Posterior cingulate gyrus (tissue), 11 donors: ENCODE measurements at places on chromosomes 1 and 21.

DNA sequence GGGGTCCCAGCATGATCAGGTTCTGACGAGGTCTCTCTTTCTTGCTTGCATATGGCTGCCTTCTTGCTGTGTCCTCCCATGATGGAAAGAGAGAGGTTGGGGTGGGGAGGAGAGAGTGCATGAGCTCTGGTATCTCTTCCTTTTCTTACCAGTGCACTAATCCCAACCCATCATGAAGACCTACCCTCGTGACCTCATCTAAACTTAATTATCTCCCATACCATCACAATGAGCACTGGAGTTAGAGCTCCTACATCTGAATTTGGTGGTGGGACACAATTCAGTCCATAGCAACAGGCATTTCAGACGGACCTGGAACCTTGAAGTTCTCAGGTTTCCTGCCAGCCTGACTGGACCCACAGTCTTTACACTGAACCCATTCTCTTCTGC, 125.2 kb upstream of the ZNF648 start:
- DNase-seq = no peak

DNA sequence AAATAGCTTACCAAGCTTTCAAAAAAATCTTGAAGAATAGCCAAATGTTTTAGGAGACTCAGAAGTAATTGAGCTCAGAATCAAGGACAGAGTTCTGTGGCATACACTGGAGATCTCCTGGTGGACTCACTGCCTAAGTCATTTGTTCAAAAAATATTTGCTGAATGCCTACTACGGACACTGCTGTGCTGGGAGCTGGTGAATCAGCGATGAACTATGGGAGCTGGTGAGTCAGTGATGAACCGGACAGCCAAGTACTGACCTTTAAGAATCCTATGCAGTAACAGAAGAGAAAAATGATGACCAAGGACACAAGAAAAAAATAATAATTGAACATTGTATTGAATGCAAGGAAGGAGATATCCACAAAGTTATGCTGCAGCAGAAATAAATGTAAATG, 717.9 kb upstream of the CXADR start:
- DNase-seq = no peak

DNA sequence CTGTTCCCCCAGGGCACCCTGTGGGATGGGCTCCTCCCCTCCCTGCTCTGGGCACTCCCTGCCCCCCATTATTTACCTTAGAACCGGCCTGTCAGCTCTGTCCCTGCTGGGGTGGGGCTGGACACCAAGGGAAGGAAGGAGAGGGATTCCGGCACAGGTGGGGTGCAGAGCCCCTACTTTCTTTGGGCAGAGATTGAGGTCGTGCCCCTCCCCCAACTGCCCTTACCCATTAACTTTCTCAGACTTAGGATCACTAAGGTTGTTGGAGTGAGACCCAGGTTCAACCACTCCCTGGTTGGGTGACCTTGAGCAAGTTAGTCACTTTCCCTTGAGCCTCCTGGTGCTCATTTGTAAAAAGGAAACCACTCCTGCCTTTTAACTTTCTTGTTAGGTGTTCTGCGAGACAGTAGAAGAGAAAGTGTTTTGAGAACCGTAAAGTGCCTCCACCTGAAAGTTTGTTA, 57.0 kb upstream of the SYNC start:
- DNase-seq = no peak

DNA sequence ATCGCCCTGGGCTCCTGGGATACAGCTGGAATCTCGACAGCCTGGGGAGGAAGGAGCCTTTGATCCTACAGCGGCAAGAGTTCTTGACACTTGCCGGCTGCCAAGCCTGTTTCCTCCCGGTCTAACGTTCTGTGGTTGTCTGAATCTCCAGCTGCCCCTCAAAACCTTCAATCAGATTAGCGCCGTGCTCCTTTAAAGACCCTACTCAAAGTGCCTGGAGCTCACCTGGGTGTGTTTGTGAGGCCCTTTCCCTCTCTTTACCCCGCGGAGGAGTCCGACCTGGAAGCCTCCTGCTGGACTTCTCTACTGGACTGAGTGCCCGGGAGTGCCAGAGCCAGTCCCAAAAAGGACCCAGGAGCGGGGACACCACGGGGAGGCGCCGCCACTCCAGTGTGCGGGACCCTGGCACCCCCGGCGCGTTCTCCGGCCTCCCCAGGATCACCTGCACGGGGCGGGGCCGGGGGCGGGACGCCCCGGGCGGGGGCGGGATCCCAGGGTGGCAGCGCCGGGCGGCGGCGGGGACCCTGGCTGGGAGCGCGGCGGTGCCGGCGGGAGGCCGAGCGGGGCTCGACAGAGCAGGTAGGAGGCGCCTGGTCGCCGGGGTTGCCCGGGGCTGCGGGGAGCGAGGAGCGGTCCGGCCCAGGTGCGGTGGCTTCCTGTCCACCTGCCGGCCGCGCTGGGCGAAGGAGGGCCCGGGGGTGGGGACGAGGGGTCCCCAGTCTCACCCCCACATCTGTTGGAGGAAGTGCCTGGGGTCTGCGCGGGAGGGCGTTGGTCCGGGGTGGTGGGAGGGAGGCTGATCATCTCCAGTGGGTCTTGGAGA, at the start of gene NCMAP:
Gene NCMAP (plus strand): TSS at position 497 of the 823 bp plus-strand sequence. CDS start 39,344 bp downstream, outside the sequence.
- no peak for DNase-seq

GRCh38 chr1:12654004-12654567, 10.2 kb downstream of the AADACL4 start:
- no peak for DNase-seq

- DNase-seq = no peak
These were observed 67.5 kb downstream of the RGL1 start for GRCh38 chr1:183872403-183872802.

- DNase-seq = no peak
These were observed 33.4 kb downstream of the MNDA start for GRCh38 chr1:158864595-158864994.

GRCh38 chr1:5525597-5526384, 466.4 kb downstream of the NPHP4 start:
- DNase-seq = no peak

- peak; percentile 14 for DNase-seq
These were observed 38.1 kb downstream of the SOX13 start for GRCh38 chr1:204110894-204111633.

- peak; percentile 32 for DNase-seq
These were observed 9.3 kb upstream of the S100A10 start for GRCh38 chr1:152002960-152003359.

GRCh38 chr21:16427587-16428087, 697.9 kb downstream of the USP25 start:
- no peak for DNase-seq

DNA sequence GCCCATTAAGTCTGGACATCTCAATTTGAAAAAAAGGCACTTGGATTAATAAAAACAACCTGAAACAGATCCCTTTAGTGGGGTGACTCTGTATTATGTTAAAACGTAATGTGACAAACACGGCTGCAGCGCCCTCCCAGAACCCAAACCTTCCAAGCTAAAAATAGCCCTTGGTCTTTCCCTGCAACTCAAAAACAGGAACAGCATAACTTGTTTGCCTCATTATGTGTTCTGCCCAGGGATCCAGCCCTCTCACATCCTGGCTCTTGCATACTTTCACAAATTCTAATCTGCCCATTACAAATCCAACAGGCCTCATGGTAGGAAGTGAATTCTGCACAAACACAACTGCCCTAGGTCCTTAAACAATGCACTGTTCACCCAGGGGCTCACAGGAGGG, 94.7 kb upstream of the GADD45A start:
- DNase-seq = no peak

GRCh38 chr1:157878059-157878458, 36.5 kb upstream of the CD5L start:
- no peak for DNase-seq

GRCh38 chr1:97108179-97108578, 386.6 kb downstream of the PTBP2 start:
- no peak for DNase-seq

GRCh38 chr1:71269179-71269578, 188.3 kb upstream of the ZRANB2 start:
- no peak for DNase-seq

DNA sequence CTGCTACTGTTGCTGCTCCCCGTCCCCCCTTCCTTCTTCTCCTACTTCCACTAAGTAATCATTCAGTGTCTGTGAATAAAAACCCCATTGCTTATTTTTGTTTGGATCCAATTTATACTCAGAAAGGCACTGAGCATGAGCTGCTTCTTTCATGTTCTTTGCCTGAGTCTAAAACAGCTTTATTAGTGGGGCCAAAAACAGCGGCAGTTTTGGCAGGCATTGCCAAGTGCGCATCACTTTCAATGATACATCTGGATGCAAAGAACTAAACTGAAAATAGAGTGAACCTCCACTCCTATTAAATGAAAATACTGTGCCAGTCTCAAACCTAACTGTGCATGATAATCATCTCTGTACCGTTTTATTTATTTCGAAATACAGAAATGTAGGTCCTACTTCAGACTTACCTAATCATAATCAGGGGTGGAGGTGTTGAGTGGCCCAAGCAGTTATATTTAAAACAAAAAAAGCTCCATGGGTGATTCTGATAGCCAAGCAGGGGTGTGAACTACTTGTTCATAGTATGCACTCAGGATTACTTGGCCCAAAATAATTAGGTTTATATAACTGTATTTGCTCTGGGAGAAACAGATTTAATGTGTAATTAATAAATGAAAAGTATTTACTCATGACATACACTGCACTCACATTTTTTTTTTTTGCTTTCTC, 48.4 kb downstream of the NEK7 start:
- no peak for DNase-seq
